ENCODE measurements at places on chromosomes 12 and 14.

DNA sequence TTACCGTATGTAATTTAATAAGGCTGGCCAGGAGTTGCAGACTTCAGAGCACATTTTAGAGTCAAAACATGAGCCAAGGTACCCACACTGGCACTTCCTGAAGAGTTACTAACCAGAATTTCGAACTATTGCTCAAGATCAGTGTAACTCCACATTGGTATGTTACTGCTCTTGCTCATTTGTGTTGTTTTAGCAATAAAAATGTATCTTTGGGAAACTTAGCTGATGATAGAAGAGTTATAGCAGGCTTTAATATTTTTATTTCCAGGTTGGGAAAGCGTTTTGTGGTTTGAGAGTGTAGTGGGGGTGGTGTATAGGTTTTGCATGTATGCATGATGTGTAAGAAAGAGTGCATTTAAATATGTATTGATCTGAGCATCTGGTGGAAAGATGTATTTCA, 96.6 kb downstream of the SCN8A start:
- DNase-seq = no peak
- no peaks in the 10 kb centered on the region for H3K36me3 ChIP-seq
- H3K4me1 ChIP-seq = no peaks in the 10 kb centered on the region
- no peaks in the 10 kb centered on the region for H3K27me3 ChIP-seq

DNA sequence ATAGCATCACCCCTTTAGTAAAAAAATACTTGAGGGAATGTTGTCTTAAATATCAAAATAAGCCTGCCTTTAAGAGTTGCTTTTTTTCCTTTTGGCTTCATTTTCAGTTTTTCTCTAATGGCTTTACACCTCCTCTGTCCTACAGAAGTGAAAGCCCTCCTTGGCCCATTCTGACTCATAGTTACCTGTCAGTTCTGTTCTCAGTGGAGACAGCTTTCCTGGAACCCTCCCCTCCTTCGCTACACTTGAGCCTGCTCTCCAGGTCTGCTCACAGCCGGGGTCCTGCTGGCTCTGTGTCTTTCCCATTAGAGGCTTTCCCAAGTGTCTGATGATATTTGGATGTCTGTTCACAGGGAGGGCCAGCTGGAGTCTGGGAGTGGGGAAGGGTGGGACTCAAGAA, 84.0 kb downstream of the PELI2 start:
- DNase-seq = no peak
- H3K27ac ChIP-seq = no peak overlapping the region
- no peaks in the 10 kb centered on the region for H3K36me3 ChIP-seq
- no peaks in the 10 kb centered on the region for H3K27me3 ChIP-seq
- no peaks in the 10 kb centered on the region for H3K4me1 ChIP-seq

- peak; percentile 89 for DNase-seq
- H3K4me3 ChIP-seq = peak overlapping the region; percentile 65
- peaks cover 4% of the 10 kb centered on the region for H3K4me1 ChIP-seq
- H3K27ac ChIP-seq = peak overlapping the region; percentile 10
- H3K27me3 ChIP-seq = no peaks in the 10 kb centered on the region
Measured at GRCh38 chr14:50531595-50532501, 521 bp downstream of the MAP4K5 start.

DNA sequence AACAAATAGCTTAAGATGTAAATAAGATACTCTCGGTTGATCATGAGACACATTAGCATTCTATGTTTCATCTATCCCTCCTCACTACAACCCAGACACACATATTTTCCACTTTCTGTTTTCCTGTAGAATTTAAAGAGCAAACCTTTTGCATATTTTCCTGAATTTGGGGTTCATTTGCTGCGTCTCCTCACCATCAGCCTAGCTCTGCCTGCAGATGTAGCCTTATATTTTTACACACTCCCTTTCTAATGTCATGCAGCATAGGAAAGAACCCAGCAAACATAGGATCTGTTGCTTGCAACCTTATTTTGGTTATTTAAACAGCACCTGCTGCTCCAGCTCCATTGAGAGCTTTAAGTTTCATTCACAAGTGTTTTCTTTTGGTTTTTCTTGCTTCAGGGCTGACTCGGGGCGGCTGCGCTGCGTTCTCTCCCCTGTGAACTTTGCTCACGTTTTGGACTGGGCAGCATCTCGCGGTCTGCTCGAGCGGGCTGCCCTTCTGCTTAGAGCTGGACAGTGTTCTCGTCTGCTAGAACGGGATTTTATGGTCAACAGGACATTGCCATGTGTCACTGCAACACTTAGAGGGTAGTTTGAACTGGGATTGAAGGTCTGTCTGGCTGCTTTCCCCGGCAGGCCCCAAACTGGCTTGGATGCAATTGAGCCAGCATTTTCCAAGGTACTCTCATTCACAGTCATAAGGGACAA, 57.8 kb upstream of the VRK1 start:
- no peak overlapping the region for H3K4me3 ChIP-seq
- no peak overlapping the region for H3K27ac ChIP-seq
- no peaks in the 10 kb centered on the region for H3K4me1 ChIP-seq
- H3K36me3 ChIP-seq = no peaks in the 10 kb centered on the region
- DNase-seq = no peak
- no peaks in the 10 kb centered on the region for H3K27me3 ChIP-seq

DNA sequence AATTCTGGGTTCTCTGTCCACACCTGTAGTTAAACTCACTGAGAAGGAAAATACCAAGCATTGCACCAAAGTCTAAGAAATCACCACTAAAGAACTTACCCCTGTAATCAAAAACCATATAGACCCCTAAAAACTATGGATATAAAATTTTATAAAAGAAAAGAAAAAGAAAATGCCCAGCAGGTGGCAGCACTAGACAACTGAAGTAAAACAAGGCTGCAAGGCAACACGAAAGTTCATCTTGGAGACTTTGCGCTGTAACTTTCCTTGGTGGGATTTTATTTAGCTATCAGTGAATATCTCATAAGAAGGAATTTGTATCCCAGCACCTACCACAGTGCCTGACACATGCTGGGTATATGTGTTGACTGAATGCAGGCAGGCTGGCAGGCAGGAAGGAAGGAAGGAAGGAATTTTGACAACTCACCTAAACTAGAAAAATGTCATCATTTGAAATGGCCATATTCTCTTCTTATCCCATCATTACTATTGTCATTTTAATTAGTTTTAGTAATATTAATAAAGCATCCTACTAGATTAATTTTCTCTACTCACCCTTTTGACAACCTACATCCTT, 68.2 kb upstream of the ETV6 start:
- no peaks in the 10 kb centered on the region for H3K27me3 ChIP-seq
- H3K4me1 ChIP-seq = no peaks in the 10 kb centered on the region
- DNase-seq = peak; percentile 66
- no peak overlapping the region for H3K4me3 ChIP-seq
- no peaks in the 10 kb centered on the region for H3K36me3 ChIP-seq
- no peak overlapping the region for H3K27ac ChIP-seq

GRCh38 chr12:52585946-52586345, 12.3 kb upstream of the KRT74 start:
- no peak overlapping the region for H3K27ac ChIP-seq
- H3K36me3 ChIP-seq = no peaks in the 10 kb centered on the region
- H3K4me3 ChIP-seq = no peak overlapping the region
- no peak for DNase-seq
- H3K27me3 ChIP-seq = no peaks in the 10 kb centered on the region

- H3K36me3 ChIP-seq = peaks cover 7% of the 10 kb centered on the region
- no peak overlapping the region for H3K4me3 ChIP-seq
- no peak for DNase-seq
- no peak overlapping the region for H3K27ac ChIP-seq
- H3K4me1 ChIP-seq = no peaks in the 10 kb centered on the region
Measured at GRCh38 chr14:76193696-76194095, 42.0 kb downstream of the GPATCH2L start.

DNA sequence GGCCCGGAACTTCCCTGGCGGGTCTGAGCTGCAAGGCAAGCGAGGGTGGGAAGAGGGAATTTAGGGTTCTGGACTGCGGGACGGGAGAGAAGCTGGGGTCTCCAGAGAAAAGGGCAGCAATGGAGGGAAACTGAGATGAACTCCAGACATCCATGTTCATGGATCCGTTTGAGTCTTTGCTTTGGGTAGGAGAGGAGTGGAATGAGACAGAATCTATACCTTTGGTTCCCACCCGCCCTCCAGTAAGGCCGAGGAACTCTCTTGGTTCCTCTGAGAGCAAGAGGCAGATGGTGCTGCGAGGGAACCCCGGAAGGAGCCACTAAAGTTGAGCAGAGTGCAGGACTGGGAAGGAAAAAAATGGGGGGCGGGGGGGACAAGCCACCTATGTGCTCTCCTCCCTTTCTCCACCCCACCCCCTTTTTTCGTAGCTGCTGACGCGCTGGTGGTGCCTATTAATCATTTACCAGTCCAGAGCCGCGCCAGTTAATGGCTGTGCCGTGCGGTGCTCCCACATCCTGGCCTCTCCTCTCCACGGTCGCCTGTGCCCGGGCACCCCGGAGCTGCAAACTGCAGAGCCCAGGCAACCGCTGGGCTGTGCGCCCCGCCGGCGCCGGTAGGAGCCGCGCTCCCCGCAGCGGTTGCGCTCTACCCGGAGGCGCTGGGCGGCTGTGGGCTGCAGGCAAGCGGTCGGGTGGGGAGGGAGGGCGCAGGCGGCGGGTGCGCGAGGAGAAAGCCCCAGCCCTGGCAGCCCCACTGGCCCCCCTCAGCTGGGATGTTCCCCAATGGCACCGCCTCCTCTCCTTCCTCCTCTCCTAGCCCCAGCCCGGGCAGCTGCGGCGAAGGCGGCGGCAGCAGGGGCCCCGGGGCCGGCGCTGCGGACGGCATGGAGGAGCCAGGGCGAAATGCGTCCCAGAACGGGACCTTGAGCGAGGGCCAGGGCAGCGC, 1.2 kb downstream of the SSTR1 start:
- H3K36me3 ChIP-seq = no peaks in the 10 kb centered on the region
- H3K27ac ChIP-seq = no peak overlapping the region
- H3K27me3 ChIP-seq = no peaks in the 10 kb centered on the region
- H3K4me1 ChIP-seq = no peaks in the 10 kb centered on the region

GRCh38 chr12:121926874-121927706, 8.7 kb downstream of the CFAP251 start:
- peaks cover 3% of the 10 kb centered on the region for H3K4me1 ChIP-seq
- H3K27ac ChIP-seq = no peak overlapping the region
- DNase-seq = no peak
- H3K36me3 ChIP-seq = no peaks in the 10 kb centered on the region

GRCh38 chr12:46549527-46550265, 177.1 kb upstream of the SLC38A2 start:
- H3K27me3 ChIP-seq = no peaks in the 10 kb centered on the region
- no peaks in the 10 kb centered on the region for H3K36me3 ChIP-seq
- H3K4me1 ChIP-seq = peaks cover 7% of the 10 kb centered on the region
- no peak overlapping the region for H3K4me3 ChIP-seq
- no peak overlapping the region for H3K27ac ChIP-seq

DNA sequence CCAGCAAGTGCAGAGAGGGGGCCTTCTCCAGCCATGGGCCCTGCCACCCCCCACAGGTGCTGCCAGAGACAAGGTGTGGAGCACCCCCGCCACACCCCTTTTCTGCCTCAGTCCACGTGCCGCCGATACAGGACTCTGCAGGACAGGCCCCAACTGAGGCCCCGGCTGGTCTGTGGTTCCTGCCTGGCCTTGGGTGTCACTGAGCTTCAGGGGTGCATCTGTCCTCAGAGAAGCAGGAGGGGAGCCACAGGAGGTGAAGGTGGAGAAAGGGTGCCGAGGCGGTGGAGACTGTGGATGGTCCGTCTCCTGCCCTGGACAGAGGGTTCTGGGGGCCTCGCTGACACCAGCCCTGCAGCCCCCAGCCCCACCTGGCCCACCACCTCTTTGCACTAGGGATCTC, 63.1 kb downstream of the KIF26A start:
- H3K36me3 ChIP-seq = no peaks in the 10 kb centered on the region
- H3K4me1 ChIP-seq = no peaks in the 10 kb centered on the region
- no peak overlapping the region for H3K4me3 ChIP-seq
- H3K27ac ChIP-seq = no peak overlapping the region

- H3K27me3 ChIP-seq = no peaks in the 10 kb centered on the region
- no peaks in the 10 kb centered on the region for H3K36me3 ChIP-seq
- peak; percentile 43 for DNase-seq
- H3K4me1 ChIP-seq = no peaks in the 10 kb centered on the region
- H3K27ac ChIP-seq = no peak overlapping the region
Measured at GRCh38 chr12:6819106-6820030, 2.3 kb upstream of the GPR162 start.

- no peaks in the 10 kb centered on the region for H3K4me1 ChIP-seq
- no peaks in the 10 kb centered on the region for H3K27me3 ChIP-seq
- H3K4me3 ChIP-seq = no peak overlapping the region
- H3K36me3 ChIP-seq = no peaks in the 10 kb centered on the region
- no peak overlapping the region for H3K27ac ChIP-seq
Measured at GRCh38 chr14:92248696-92249095, 74.3 kb upstream of the SLC24A4 start.

DNA sequence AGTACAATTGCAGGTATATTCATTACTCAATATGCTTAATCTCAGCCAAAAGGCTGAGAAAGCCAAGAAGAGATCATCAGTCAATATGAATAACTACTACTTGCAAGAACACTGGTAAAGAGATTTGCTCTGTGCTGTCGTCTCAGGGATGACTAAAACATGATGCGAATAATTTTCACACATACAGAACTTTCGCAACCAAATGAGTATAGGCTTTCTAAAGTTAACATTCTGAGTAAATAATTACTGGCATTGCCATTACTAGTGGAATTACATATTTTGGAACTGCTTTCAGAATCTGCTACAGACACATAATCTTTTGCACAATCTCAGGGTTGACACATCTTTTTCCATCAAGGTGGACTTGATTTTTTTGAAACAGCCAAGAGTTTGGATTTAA, 24.7 kb downstream of the NCKAP1L start:
- H3K27ac ChIP-seq = no peak overlapping the region
- no peaks in the 10 kb centered on the region for H3K4me1 ChIP-seq
- DNase-seq = no peak
- H3K4me3 ChIP-seq = no peak overlapping the region

- H3K36me3 ChIP-seq = peaks cover 33% of the 10 kb centered on the region
- H3K4me1 ChIP-seq = no peaks in the 10 kb centered on the region
- H3K27ac ChIP-seq = no peak overlapping the region
- no peak overlapping the region for H3K4me3 ChIP-seq
Measured at GRCh38 chr12:110345176-110345661, 58.3 kb downstream of the ANAPC7 start.

DNA sequence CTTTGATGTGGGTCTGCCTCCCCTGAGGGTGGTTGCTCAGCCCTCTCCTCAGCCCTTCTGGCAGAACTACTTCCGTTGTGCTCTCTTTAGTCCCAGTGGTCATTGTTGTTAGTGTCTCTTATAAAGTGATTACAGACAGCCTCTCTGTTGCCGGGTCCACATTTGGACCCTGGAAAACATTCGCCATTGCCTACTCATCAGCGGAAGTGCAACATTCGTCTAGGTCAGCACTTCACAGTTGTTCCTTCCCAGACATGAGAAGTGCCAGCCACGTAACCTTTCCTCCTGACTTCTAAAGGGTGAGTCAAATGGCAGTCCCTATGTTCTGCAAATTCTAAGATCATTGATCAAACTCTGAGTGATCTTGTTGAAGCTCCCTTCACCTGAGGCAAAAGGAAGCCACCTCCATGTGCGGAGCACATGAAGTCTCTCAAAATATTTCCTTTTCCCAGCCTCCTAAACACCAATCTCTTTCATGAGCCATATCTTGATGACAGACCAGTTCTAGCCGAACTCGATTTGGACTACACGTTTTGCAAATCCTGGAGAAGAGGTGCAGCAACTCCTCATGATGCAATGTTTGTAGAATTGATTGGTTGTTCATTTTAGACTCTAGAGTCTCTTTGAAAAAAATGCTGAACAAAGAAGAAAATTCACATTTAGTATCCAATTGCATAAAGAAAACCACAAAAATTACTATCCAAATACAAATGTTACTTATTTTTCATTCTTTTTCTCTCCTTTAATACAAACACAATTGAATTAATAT, 163.8 kb downstream of the RPL10L start:
- H3K4me1 ChIP-seq = no peaks in the 10 kb centered on the region
- no peak overlapping the region for H3K27ac ChIP-seq
- no peak for DNase-seq
- H3K4me3 ChIP-seq = no peak overlapping the region
